T1000 (cell line): ENCODE measurements at places on chromosomes 7 and 10.

GRCh38 chr10:10044922-10045764, 972.5 kb upstream of the CELF2 start:
- DNase-seq = no peak

- DNase-seq = no peak
Measured at GRCh38 chr10:118370499-118370898, 28.4 kb upstream of the FAM204A start.

- DNase-seq = no peak
Measured at GRCh38 chr7:102095321-102096011, 191.2 kb upstream of the SH2B2 start.

DNA sequence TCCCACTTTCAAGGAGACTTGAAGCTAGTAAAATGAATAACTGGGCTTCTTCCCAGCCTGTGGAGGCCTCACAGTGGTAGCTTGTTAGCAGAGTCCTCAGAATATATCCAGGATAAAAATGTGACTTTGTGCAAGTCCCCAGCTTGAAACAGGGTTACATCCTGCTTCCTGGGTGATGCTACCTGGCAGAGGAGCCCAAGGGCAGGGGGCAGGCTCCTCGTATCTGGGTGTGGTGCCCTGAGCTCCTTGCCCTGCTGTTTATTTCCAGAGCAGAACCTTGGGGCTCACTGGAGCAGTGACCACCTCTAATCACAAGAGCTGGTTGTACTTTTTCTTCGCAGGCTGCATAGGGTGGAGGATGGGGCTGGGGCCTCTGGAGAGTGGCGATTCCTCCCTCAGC, 94.8 kb downstream of the GRK5 start:
- no peak for DNase-seq

GRCh38 chr7:27940341-27940740, 200.4 kb downstream of the TAX1BP1 start:
- no peak for DNase-seq

DNA sequence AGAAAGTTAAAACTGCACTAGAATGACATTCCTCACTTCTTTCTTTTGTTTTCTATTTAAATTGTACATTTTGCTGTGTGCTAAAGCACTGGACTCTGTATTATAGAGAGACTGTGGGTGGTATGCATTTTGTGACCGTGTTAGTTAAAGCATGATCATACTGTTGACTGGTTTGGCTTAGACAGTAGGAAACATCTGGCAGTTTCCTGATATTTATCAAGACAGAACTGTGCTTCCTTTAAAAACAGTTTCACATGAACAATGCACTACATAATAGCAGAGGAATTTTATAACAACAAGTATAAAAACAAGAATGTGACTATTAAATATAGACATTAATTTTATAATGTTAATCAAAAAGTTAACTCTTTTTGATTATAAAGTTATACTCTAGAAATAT, 23.1 kb downstream of the GNG11 start:
- DNase-seq = no peak
